ENCODE measurements at places on chromosomes 5 and 9. TPM values are rescaled to one million over a fixed set of nuclear protein-coding genes. Genes with fewer than 3 reads are reported as not detected.

ASPN gene
- 40.3 TPM for polyA plus RNA-seq

CD74 gene
- 742 TPM for polyA plus RNA-seq

GDA gene
- polyA plus RNA-seq, result 97.2 TPM

DUSP1 gene
- polyA plus RNA-seq, result 197 TPM

HAVCR2 gene
- polyA plus RNA-seq, result 2.3 TPM

IFNA13 gene
- polyA plus RNA-seq, result 0.12 TPM

OSMR gene
- 5.9 TPM for polyA plus RNA-seq

DNA sequence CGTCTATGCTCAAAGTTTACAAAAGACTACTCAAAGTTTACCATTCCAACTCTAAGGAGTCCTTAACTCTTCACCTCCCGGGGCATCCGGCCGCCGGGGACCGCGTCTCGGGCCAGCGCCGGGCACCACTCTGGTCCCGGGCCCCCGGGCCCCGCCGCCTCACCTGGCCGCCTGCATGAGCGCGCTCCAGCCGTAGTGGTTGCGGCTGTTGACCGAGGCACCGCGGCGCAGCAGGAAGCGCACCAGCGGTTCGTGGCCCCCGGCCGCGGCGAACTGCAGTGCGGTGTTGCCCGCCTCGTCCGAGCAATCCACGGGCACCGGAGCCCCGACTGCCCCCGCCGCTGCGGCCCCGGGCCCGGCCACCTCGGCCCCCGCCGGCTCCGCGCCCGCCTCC lies 388 bp downstream of the ANKS6 start:
- DNase-seq, result peak; percentile 60

- no peak for DNase-seq
Measured at GRCh38 chr9:12968093-12968492, 193.3 kb downstream of the LURAP1L start.

GRCh38 chr5:3836528-3836927 lies 240.9 kb downstream of the IRX1 start:
- DNase-seq, result no peak

DNA sequence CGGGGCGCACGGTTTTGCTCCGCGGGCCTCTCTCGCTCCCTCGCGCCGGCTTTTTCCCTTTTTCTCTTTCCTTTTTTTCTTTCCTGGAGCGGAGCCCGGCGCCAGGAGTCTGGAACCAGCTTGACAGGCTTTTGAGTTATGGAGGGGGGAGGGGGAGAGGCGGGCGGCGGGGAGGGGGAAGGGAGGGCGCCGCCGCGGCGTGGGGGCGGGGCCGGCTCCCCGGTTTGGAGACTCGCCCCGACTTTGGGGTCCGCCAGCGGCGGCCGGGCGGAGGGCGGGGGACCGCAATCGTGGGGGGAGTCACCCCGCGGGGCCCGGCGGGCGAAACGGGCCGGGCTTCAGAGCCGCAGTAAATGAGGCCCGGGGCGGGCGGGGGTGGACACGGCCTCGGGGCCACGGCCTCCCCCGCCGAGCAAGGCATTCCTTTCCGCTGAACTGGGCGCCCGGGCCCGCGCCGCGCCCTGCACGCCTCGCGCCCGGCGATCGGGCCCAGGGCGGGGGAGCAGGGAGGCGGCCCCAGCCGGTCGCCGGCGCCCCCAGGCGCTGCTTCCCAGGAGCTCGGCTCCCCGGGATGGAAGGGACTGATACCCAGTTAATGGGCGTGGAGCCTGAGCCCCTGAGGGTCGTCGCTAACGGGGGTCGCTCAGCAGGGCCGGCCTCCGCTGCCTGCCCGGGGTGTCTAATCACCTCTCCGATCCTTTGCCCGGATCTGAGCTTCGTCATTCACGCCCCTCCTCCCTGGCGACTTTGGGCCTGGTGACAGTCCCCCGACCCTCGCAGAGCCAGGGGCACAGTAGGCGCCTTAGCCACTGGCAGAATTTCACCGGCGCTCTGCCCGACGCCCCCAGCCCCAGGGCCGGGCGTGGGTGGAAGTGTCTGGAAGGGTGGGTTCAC lies 138.1 kb downstream of the C9orf50 start:
- DNase-seq, result peak; percentile 90

GRCh38 chr5:74028406-74028805 lies 402.4 kb downstream of the ARHGEF28 start:
- DNase-seq, result no peak

DNA sequence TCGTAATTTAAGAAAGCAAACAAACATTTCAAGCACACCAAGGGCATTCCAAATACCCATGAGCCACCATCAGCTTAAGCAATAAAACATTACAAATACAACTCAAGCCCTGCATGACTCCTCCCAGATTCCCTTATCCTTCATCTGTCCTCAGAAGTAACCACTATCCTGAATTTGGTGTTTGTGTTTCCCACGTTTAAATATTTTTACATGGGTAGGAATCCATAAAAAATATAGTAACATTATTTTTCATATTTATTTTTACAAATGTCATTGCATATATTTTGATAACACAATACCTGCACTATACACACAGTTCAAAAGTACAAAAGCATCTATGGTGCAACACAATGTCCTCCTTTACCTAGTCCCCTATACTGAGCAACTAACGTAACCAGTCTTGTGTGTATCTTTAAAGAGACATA lies 6.4 kb downstream of the PRKAA1 start:
- DNase-seq, result peak; percentile 71

- no peak for DNase-seq
Measured at GRCh38 chr9:87564111-87564510, 66.4 kb downstream of the DAPK1 start.

DNA sequence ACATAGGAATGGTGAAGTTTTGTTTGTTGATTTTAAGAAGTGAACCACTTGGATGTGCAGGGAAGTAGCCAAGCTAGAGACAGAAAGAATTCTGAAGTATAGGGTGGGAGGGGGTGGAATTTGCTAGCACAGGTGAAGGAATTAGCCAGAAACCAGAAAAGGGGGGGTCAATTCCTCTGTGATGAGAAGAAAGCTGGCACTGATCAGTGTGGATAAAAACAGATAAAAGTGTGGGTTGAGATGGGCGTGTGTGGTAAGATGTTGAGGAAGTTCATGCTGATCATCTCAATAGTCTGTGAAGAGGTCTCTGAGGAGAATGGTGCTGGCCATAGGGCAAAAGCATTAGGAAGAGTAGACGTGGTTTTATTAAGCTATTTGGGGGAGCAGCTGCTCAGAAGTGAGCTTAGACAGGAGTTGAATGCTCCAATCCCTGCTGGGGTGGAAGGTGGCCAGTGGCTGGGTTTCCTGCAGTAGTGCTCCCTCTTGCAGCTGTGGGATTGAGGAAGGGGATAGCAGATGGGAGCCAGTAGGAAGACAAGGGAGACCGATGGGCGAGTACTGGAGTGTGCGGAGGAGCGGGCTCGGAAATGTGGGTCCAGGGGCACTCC lies 88.7 kb upstream of the ELL2 start:
- DNase-seq, result no peak

DNA sequence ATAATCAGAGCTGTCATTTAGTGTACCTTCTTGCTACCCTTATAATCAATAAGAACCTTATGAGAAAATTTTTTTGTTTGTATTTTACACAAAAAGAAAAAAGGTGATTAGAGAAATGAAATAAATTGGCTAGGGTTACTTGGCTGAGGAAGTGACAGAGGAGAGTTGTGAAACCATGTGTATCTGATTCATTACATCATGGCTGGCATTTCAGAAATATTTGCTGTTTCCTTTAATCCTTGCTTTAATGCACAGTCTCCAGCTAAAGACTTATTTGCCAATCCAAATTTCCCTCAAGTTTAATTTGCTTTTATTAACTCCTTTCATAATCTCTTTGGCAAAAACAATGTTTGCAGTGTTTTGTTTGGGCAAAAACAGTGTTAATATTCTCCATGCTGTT lies 543.1 kb downstream of the KIF4B start:
- DNase-seq, result no peak

DNA sequence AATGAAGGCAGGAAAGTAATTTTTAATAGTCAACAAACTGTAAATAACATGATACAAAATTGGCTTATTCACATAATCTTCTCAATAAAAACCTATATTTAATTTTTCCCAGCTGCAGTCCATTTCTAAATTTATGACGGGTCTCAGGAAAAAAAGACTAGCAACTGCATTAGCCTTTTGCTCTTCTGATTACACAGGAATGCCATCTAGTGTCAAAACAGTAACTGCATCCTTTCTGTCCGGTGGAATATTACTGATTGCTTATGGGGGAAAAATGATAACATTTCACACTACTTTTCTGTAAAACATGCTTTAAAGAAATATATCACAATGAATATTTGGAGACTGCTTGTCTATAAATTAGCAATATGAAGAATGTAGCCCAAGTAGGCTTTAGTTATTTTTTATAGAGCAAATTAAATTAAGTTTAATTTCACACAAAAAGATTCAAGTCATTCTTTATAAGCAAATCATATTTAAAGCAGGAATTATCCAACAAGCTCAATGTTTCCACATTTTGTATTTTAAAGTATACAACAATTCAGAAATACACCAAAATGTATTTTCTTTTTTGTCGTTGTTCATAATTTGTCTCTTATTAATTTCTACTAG lies 534.7 kb downstream of the CDH10 start:
- DNase-seq, result no peak

- DNase-seq, result peak; percentile 41
Measured at GRCh38 chr5:67215519-67216471, 19.2 kb upstream of the CD180 start.

GRCh38 chr9:10282084-10282483 lies 330.7 kb downstream of the PTPRD start:
- no peak for DNase-seq

GRCh38 chr9:120935383-120935857 lies 8.8 kb upstream of the TRAF1 start:
- peak; percentile 76 for DNase-seq

- DNase-seq, result peak; percentile 81
Measured at GRCh38 chr5:175479125-175479881, 943 bp downstream of the SFXN1 start.

- DNase-seq, result no peak
Measured at GRCh38 chr9:134406366-134407120, 80.3 kb downstream of the RXRA start.

- DNase-seq, result no peak
Measured at GRCh38 chr5:158514319-158514985, 585.3 kb downstream of the EBF1 start.

- no peak for DNase-seq
Measured at GRCh38 chr5:36945687-36946086, 69.1 kb downstream of the NIPBL start.

DNA sequence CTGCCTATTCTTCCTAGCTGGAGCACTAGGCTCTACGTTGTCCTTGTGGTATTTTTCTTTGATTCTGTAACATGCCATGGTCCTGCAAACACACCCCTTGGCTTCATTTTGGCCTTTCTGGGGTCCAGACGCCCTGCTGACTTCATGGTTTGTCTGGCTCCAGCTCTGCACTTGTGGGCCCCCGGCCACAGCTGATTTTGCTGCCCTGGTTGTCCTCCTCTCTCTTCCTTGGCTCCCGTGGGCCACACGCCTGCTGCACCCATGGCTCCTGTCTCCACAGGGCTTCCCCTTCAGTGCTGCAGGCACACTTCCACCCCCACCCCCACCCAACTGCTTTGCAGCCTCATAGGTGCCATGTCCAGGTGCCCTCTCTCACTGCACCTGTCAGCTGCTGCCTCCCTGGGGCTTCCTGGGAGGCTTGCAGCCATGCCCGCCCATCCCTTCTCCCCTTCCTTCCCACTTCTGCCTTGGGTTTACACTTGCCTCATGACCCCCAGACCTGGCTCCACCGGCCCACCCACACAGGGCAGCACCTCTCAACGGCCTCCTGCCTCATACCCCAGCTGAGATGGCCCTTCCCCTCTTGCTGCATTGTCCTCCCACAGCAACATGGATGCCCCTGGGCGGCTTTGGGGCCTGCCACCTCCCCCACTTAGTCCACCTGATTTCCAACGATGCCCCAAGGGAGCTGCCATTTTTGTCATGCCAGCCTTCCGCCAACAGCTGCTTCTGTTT lies 25.6 kb downstream of the SLC6A3 start:
- no peak for DNase-seq

DNA sequence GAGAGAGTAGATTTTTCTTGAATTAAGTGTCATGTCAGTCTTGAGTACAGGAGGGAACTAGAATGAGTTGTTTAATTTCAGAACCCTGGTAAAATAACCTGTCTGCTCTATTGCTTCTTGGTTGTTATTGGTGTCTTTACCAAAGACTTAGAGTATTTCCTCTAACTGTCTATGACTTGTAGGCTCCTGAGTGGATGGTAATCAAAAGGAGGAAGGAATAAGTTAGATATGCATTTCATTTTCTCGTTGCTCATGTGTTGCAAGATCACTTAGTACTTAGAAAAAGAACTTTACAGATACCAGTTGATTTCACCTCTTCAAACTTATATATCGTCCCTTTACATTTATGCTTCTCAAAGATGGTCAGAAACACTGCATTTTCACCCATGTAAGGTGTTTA lies 31.1 kb downstream of the UHRF2 start:
- no peak for DNase-seq

DNA sequence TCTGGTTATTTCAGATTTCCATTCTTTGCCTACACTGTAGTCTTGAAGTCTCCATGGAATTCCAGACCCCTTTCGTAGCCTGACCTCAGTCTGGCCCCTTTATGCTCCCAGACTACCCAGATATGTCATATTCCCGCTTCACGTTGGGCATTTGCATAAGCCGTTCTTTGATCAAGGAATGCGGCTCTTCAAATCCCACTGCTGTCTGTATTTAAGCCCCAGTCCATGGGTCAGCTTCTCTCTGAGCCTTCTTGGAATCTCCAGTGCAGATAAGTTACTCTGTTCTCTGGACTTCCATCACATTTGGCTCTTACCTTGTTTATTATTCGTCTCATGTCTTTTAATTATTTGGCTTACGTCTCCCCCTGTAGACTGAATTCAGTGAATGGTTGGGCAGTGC lies 97.4 kb downstream of the PARP8 start:
- no peak for DNase-seq

GRCh38 chr9:26326563-26326962 lies 566.0 kb downstream of the CAAP1 start:
- DNase-seq, result peak; percentile 19

- no peak for DNase-seq
Measured at GRCh38 chr5:173278172-173278571, 43.2 kb upstream of the NKX2-5 start.

DNA sequence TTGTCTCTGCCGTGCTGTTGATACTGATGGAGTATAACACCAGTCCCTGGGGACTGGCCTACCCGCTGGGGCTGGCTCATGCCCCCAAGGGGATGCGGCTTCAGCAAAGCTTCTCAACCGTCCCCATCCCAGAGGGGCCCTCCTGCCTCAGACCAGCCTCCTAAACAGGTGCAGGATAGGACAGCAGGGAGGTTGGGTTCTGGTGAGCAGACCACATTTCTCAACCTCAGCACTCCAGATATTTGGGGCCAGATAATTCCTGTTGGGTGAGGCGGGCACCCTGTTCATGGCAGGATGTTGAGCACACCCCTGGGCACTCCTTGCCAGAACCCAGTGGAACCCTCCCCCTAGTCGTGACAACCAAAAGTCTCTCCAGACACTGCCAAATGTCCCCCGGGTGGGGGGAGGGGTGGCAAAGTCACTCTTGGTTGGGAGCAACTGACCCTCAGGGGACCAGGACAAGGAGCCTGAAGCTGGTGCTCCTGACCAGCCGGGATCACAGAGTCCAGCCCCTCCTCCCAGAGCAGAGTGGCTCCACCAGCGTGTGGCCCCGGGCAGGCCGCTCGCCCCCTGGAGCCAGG lies 107.8 kb downstream of the ZNF354C start:
- no peak for DNase-seq
